SK-MEL-5 (cell line): ENCODE measurements at places on chromosomes 2 and 18. TPM values are rescaled to one million over a fixed set of nuclear protein-coding genes. Genes with fewer than 3 reads are reported as not detected.

GRCh38 chr18:37873416-37873815 lies 307.8 kb upstream of the CELF4 start:
- no peak for DNase-seq

- no peak for DNase-seq
Observed at GRCh38 chr2:171201271-171201670, 40.6 kb upstream of the TLK1 start.

GRCh38 chr2:230319211-230319862 lies 7.7 kb upstream of the SP140L start:
- DNase-seq = no peak

- DNase-seq = no peak
Observed at GRCh38 chr2:29405266-29405665, 290.1 kb downstream of the CLIP4 start.

GRCh38 chr2:180819106-180819505 lies 161.3 kb upstream of the UBE2E3 start:
- no peak for DNase-seq

THSD7B gene
- total RNA-seq = 0.64 TPM in 1 of 2 replicates, not detected in the other

MRPL30 gene
- total RNA-seq = 92.6 and 98.0 TPM in 2 replicates

UGT1A6 gene
- total RNA-seq = not detected in 2 replicates
